ENCODE measurements at places on chromosomes 3 and 15.

GRCh38 chr15:38720893-38721567 is 156.4 kb upstream of the RASGRP1 start:
- no peak for DNase-seq

GRCh38 chr3:154904328-154904727 is 175.8 kb upstream of the MME start:
- DNase-seq: peak; percentile 41

DNA sequence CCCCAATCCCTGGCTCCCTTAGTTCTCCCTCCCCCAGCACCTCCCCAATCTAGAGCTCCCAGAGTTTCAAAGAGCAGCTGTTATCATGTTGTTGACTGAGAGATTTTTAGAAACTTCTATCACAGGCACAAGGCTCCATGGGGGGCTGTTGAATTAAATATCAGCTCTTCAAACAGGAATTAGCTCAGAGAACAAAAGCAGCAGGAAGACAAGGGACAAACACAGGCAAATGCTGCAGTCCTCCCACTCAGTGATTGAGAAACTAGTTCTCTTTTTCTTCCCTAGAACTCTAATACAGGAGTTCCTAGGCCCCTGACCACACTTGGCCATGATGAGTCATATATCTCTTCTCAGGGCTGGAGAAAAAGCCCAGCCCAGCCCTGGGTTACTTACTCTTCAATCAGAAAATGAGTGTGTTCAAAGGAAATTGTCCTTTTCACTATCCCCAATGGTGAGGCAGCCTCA is 262.1 kb downstream of the IGSF11 start:
- no peak for DNase-seq

DNA sequence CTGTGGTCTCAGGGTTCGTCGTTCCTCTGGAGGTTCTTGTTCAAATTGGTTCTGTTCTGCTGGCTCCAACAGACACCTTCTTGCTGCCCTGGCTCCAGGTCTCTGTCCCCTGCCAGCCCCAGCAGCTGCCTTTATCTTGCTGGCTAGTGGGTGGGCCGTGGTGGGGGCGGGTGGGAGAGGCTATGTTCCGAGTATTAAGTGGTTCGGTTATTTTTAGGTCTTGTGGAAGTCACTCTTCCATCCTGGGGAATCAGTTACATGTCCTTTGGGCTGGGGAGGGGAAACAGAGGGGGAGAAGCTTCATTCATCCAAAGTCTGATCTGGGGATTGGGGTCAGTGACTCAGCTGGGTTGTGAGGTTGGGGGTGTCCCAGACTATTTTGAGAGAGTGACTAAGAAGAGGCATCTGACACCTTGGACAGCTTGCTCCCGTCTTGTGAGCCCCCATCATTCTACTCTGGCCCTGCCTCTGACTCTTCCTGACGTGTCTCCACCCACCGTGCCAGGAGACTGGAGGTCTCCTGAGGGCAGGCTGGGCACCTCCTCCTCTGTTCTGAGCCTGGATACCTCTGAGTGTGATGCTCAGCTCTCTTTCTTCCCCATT is at the start of gene XIRP1:
XIRP1 (minus strand) TSS at position 106 of the 603 bp plus-strand sequence. CDS start 3,150 bp downstream, outside the sequence.
- DNase-seq: no peak

DNA sequence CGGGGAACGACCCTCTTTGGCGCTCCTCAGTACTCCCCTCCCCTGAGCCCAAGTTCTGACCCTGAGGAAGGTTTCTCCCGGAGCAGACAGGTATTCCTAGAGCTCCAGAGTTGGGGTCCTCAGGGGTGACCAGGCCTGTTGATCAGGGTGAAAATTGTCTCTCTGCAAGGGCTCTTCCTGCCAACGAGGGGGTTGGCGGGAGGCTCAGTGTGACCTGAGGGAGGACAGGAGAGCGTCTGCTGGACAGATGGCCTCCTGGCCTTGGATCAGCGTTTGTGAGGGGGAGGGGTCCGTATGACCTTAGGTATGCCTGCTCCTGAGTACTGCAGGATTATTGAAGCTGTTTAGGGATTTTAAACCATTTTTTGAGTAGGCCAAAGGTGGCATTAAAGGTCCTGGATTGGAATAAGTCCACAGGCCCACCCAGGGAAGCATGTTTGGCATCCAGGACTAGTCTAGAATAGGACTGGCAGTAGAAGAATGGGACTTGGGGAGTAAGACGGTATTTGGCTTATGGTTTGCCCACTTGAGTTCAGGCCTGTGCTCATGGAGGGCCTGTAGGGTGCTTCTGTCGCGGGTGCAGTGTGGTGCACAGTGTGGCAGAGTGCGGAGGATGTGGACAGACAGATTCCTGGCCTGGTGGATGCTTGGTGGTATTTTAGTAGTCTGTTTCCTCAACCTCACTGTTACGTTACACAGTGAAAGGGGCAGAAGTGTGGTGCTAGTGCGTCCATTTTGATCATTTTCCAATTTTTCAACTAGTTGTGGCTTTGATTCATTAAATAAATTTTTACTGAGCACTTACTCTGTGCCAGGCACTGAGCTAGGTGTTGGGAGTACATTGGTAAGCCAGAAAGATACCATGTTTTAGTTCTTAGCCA is 959 bp downstream of the ZNF592 start:
- no peak for DNase-seq

DNA sequence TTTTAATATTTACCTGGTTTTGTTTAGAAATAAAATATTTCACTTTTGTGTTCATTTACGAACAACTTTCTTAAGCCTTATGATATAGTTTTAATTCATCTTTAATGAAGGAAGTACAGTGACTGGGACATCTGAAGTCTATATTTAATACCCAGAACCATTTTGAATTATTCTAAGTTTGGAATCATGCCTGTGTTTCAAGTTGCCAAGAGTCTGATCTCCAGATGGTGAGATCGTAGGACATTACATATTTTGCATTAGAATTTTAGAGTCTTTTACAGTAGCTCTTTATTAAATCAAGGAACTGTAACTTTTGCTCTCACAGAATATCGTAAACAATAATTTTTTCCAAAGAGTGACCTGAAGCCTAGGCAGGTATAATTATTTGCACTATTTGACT is 420.7 kb downstream of the SI start:
- DNase-seq: no peak

DNA sequence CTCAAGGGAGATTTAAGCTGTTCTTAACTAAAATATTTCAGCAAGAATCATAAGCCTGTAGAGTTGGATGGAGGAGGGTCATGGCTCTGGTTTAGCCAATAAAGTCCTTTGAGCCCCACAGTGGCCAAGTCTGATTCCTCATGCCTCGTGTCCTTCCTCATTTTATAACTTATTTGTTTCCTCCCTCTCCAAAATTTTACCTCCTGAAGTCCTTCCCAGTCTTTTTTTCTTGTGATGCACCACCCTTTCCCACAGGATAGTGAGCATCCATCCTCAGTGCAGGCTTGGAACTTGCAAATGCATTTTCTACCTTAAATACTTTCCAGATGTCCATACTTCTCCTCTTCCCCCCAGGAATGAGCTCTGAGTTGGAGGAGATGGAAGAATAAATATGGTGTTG is 162.7 kb upstream of the AGTR1 start:
- DNase-seq: no peak

DNA sequence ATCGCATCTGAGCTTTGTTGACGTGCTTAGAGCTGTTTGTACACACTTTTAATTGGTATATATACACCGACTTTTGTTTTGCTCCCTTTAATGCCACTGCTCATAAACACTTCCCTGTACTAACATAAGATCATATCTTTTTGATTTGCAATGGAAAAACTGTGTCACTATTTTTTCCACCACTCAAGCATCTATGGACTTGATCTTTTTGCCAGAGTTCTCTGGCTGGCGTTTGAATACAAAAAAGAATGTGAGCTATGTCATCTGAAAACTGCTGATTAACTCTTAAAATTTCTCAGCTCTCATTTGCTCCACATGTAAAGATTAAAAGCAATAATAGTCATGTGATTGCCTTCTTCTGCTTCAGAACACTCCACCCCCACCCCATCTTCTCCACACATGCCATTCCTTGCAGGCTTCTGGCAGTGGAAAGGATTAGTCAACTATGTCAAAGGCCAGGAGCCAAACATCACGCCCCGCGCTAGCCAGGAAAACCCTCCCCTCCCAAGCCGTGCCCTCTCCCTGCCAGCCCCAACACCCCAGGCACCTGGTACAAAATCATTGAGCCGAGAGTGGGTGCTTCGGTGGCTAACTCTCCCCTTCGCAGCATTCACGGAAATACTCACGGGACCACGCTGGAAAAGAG is 123.4 kb upstream of the MEF2A start:
- peak; percentile 72 for DNase-seq

DNA sequence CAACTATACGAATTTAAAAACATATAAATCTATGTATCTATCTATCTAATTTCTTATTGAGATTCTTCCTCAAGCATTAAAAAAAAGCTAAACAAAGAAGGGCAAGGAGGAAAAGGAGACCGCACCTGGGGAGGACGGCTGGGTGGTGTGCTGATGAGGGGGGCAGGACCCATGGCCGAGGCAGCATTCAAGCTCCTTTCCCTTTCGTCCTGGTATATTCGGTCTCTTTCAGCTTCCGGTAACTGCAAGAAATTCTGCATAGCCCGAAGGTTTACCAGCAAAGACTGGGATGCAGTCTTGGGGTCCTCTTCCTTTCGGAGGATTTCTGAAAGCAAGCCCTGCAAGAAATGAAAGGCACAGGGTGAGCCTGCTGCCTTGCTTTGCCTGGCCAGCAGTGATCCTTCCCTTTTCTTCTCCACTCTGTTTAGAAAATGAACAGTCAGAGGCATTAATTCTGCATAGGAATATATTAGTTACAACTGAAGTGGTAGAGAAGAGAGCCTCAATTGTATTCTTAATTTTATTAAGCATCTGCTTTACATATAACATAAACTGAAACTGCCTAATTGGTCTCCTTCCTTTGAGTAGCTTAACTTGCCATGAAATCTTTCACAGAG is 38.8 kb downstream of the SATB1 start:
- no peak for DNase-seq

DNA sequence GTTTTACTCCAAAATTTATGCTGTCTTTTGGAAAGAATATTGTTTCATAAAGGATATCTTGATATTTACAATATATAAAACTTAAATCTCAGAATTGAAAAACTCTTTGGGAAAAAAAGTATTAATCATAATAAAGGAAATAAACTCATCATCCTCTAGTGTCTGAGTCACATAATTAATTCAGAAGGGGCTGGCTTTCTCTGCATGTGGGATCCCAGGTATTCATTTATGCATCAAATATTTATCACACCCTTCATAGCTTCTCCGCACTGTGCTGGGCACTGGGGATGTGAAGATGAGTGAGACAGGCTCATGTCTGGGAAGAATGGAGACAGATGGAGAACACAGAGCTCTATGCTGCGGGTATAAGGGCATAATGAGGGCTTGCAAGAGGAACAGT is 65.6 kb downstream of the CCNL1 start:
- no peak for DNase-seq

DNA sequence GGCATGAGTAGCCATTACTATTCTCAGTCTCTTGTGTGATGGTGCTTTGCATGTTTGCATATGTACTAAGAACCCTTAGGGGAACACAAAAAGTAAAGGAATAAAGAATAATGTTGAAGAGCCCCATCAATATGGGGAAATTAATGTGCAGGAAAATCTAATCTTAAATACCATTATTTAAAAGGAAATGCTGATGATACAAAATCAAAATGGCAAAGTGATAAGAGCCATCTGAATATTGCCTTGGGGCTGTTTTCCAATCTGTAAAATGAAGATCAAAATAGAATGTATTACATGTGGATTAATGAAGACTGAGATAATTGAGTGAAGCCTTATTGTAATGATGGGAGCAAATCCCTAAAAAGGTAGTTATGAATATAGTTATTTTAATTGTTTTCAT is 771.4 kb downstream of the GRM7 start:
- no peak for DNase-seq

- DNase-seq: no peak
These were observed 46.3 kb downstream of the DGKG start for GRCh38 chr3:186315581-186316354.

GRCh38 chr15:74040109-74040850 is 42.1 kb downstream of the GOLGA6A start:
- DNase-seq: peak; percentile 41

DNA sequence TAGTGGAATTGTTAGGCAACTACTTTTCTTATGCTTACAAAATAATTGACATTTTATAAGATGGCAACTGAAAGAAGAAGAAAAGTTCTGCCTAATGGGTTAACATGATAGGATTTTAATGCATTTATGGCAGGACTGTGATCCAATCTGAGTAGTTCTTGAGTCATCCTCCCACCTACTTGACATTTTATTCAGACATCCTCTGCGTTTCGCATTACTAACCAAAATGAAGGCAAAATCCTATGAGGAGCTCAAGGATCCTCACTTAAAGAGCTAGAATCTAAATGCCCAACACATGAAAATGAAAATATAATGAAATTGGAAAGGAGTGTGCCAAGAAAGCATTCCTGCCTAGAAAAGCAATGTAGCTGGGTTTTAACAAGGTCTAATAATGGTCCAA is 581.1 kb upstream of the SEMA6D start:
- DNase-seq: no peak

DNA sequence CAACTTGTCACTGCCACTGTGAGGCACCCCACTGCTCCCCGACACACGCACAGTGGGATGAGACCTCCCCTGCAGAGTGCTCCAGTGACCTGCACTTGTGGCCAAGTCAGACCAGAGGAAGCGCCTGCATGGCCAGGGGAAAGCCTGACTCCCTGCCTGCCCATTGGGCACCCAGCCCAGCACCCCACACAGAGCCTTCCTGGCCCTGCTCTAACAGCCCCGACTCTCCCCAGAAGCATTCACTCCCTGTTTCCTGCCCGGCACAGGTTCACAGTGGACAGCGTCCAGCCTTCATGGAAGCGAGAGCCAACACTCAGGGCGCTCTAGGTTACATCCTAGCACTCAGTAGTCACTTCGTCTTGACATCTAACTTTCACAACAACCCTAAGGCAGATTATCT is 27.8 kb downstream of the RBPMS2 start:
- no peak for DNase-seq

DNA sequence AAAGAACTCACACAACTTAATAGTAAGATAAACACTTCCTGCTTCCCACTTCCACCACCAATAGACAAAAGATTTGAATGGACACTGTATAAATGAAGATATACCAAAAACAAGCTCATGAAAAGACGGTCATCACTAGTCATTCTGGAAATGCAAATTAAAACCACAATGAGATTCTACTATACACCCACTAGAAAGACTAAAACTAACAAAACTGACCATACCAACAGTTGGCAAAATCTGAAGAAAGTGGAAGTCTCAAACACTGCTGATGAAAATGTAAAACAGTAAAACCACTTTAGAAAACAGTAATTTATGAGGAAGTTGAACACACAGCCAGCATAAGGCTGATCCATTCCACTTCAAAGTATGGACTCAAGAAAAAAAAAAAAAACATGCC is 35.6 kb upstream of the CD96 start:
- DNase-seq: no peak

DNA sequence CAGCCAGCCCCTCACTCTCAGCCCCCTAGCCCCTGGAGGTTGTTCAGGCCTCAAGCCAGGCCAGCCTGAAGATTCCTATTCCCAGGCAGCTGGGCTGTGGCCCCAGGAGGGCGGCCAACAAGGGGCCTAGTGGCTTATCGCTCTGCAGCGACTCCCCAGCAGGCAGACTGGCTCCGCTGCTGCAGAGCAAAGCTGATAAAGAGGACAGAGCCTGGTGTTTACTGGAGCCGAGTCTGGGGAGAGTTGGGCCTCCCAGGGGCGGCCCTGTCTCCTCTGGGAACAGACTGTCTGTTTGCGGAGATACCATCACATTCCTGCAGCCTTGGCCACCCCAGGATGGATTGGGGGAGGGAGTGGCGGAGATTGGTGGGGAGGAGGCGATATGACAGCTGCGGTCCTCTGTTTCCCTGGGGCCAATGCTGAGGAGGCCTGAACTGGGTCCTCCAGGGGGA is 22.4 kb upstream of the SMAD6 start:
- no peak for DNase-seq
